Muscle of leg (tissue), 16 donors: ENCODE measurements at places on chromosomes 1 and 21. TPM values are rescaled to one million over a fixed set of nuclear protein-coding genes. Genes with fewer than 3 reads are reported as not detected.

The ZNF684 gene
- 6.0 TPM for total RNA-seq

The FCGR2B gene
- 0.22 TPM for total RNA-seq

- peaks cover 8% of the 10 kb centered on the region for H3K36me3 ChIP-seq
- no peak for DNase-seq
- H3K4me3 ChIP-seq, result no peak overlapping the region
These were observed 31.6 kb downstream of the ZBTB8OS start for GRCh38 chr1:32618673-32619221.

GRCh38 chr1:66503841-66504470 lies 30.0 kb upstream of the SGIP1 start:
- no peak overlapping the region for H3K4me3 ChIP-seq
- H3K36me3 ChIP-seq, result no peaks in the 10 kb centered on the region
- no peak overlapping the region for H3K27ac ChIP-seq

GRCh38 chr1:208923456-208923855 lies 660.1 kb upstream of the CAMK1G start:
- DNase-seq, result no peak
- H3K27ac ChIP-seq, result no peak overlapping the region
- H3K4me3 ChIP-seq, result no peak overlapping the region
- H3K27me3 ChIP-seq, result no peaks in the 10 kb centered on the region
- no peaks in the 10 kb centered on the region for H3K4me1 ChIP-seq
